Glutamatergic neuron (in vitro differentiated cells): ENCODE measurements at places on chromosomes 3 and 15. TPM values are rescaled to one million over a fixed set of nuclear protein-coding genes. Genes with fewer than 3 reads are reported as not detected.

TERB2 gene
- not detected for total RNA-seq

UPK1B gene
- total RNA-seq, result not detected

FRMD5 gene
- total RNA-seq, result 43.8 TPM

MAGEL2 gene
- 27.1 TPM for total RNA-seq

CCK gene
- total RNA-seq, result not detected

TUSC7 gene
- total RNA-seq, result not detected

ADAMTSL3 gene
- 0.32 TPM for total RNA-seq

CCR8 gene
- not detected for total RNA-seq

ITGB5 gene
- 12.8 TPM for total RNA-seq

SEC11A gene
- total RNA-seq, result 84.3 TPM

PTPRG gene
- 52.1 TPM for total RNA-seq

TMEM42 gene
- total RNA-seq, result 9.6 TPM

- DNase-seq, result no peak
Measured at GRCh38 chr3:197539651-197540051, 16.1 kb downstream of the BDH1 start.

DNA sequence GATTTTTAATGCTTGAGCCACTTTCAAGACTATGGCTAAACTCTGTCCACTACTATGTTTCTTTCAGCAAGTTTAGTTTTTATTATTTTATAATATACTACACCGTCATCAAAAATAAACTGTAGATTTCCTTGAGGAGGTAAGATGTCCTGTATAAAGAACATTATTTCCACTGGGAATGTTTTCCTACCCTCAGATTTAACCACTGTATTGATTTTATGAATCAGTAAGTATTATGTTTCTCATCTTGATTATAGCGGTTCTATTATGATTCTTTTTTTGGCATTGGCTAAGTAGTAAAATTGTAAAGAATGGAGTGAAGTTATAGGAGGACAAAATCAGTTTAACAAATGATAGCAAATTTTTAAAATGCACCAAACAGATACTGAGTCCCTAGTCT lies 44.4 kb downstream of the ADAM10 start:
- DNase-seq, result no peak

DNA sequence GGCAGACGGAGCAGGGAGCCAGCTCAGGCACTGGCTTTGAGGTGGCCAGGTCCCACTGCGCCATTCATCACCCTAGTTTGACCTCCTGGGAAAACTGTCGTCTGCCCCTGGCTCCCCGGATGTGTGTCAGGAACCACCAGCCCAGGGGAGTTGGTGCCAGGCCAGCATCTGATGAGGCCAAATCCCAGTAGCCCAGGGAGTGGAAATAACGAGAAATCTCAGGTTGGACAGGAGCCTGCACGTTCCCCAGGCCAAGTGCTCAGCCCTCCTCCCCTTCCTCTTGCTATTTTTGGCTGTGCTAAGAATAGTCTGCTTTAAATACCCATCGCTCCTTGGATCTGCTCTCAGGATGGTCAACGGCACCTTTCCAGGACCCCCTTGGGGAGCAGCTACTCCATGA lies 93.1 kb upstream of the RPL32 start:
- no peak for DNase-seq

GRCh38 chr15:64883100-64883581 lies 28.6 kb upstream of the ANKDD1A start:
- DNase-seq, result no peak

DNA sequence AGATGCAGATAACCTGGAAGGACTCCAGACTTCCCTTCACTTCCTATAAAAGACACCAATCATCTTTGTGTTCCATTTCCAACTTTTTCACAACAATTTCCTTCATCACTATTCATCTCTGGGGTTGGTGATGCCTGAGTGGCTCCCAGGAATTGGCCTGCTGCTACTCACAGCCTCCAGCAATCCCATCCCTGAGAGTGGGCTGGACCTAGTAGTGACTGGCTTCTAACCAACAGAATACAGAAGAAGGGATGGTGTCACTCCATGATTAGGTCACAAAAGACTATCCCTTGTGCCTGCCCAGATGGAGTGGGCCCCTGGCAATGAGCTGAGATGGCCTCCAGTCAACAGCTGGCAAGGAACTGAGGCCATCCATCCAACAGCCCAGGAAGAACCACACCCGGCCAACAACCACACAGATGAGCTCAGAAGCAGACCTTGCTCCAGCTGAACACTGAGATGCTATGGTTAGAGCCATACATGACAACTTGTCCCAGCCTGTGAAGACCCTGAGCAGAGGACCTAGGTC lies 20.9 kb downstream of the OCA2 start:
- no peak for DNase-seq

- DNase-seq, result no peak
Measured at GRCh38 chr3:159919873-159920272, 68.8 kb upstream of the IL12A start.

DNA sequence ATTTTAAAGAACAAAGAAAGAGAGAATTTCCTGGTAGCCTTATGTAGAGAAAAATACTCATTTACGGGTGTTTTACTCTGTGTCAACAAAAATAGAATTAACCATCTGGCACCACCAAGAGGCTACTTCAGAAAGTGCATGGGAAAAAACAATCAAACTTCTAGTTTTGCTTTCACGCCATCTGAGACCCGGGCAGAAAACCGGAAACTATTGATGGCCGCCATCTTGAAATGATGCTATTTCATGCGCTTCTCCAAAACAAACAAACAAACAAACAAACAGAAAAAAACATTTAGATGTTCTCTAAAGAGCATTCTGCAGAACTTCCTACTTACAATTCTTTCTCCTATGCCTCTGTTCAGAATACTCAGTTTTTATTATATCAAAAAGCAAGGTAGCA lies 49.4 kb upstream of the SYNPR start:
- DNase-seq, result no peak

DNA sequence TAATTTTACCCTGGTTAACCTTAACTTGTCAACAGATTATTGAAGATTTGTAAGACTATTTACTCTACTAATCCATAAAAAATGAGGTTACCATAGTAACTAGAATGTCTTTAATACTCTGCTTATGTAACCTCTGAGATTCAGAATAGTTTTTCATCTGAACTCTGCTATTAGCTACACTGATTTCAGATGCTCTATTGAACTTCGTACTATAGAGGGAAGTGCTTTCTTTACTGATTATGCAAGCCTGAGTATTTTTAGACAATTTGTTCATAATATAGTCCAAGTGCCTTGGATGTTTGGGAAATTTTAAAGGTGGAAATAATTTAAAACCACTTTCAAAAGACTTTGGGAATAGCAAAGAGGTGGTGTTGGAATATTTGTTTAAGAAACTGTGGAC lies 107.9 kb upstream of the GBE1 start:
- DNase-seq, result no peak

DNA sequence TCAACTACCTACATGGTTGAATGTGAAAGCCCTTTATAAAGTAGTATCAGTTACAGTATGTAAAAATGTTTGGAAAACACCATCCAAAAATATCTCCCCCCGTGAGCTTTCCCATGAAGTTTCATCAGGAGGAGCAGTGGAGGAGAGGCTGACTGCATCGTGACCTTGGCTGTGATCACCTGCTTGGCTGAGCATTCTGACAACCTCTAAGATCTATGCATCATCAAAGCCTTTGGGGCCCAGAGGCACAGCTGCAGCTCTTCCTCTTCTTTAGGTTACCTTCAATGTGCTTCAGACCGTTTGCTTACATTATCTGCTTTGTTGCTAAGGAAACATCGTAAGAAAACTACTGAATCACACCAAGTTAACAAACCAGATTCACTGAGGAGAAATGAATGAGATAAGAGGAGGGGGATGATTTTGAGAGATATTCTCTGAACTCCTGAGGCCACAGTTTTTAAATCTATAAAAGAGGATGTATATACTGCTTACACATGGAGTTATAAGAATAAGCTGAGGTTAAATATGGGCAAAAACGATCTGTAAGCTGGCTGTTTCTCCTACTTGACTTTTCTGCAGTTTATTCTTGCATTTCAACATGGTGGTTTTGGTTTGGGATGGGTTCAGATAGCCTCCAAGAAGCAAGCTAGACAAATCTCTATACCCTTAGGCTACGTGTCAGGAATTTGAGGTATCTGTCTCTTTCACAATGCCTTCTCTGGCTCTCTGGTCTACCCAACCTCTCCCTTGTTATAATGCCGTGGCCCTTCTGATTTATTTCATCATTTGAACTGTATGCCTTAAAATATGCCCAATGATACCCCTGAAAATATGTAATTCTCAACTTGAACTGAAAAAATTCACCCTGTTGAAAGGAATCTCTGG lies 4.0 kb downstream of the GCSAM start:
- DNase-seq, result no peak

GRCh38 chr3:48219543-48219942 lies 3.8 kb upstream of the CAMP start:
- DNase-seq, result no peak

DNA sequence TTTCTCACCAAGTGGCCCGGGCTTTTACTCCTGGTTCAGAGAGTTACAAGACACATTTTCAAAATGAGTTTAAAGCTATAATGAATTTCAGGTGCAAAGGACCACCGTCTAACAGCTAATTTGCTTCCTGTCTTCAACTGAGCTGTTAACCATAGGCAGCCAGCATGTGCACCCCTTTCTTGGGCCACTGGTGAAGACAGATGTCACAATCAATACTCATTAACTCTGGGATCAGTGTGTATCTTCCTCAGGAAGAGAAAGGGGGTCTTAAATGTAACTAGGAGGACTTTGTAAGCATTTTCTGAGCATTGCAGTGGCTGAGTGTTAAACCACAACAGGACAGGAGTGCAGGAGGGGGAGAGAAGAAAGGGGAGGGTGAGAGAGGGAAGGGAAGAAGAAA lies 750.7 kb upstream of the CFAP20DC start:
- DNase-seq, result no peak

DNA sequence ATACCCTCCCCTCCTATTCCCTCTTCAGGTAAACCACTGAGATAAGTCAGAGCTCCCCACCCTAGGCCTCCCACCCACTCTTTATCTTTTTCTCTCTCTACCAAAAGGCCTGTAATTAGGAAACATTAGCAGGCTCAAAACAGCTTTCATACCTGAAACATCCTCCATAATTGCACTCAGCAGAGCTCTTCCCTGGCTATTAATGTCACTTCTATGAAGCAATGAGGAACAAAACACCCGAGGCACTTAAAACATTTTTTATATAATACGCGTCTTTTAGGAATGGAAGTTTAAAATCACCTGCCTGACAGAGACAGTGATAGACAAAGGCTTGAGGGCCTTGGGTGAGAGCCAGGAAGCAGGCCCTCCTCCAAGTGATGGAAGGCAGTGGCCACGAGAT lies 138.9 kb downstream of the EPHB1 start:
- no peak for DNase-seq

DNA sequence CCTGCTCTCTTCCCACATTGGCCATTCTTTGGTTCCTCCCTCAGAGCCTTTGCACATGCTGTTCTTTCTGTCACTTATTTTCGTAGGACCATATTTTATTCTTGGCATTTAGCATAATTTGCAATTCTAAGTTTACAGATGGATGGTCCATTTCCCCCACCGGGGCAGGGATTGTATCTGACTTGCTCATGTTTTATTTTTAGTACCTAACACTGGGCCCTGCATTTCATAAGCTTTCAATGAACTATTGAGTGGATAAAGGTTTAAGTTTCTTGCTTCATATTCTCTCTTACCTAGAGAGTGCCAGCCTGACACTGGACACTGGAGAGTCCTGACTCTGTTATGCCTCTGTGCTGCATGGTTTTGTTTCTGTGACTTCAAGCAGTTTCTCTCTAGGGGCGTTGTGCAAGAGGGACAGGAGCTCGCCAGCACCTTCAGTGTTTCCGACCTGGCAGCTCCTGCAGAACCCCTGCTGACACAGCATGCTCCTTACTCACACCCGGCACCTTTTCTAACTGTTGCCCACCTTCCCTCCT lies 87.4 kb downstream of the FLNB start:
- DNase-seq, result no peak

DNA sequence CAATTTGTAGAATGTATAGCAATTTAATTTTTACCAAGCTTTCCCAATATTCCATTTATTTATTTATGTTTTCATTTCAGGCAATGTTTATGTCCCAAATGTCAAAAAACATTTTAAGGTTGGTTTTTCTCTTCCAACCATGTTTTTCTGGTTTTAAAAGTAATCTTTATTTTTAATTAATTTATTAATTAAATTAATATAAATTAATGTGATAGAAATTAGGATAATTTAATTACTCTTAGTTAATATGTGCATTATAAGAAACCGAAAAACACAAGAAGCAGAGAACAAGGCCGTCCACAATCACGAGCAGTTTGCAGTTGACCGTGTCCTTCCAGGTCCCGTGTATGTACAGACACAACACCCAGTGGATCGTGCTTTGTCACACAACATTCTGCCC lies 34.2 kb downstream of the FBXO45 start:
- no peak for DNase-seq

DNA sequence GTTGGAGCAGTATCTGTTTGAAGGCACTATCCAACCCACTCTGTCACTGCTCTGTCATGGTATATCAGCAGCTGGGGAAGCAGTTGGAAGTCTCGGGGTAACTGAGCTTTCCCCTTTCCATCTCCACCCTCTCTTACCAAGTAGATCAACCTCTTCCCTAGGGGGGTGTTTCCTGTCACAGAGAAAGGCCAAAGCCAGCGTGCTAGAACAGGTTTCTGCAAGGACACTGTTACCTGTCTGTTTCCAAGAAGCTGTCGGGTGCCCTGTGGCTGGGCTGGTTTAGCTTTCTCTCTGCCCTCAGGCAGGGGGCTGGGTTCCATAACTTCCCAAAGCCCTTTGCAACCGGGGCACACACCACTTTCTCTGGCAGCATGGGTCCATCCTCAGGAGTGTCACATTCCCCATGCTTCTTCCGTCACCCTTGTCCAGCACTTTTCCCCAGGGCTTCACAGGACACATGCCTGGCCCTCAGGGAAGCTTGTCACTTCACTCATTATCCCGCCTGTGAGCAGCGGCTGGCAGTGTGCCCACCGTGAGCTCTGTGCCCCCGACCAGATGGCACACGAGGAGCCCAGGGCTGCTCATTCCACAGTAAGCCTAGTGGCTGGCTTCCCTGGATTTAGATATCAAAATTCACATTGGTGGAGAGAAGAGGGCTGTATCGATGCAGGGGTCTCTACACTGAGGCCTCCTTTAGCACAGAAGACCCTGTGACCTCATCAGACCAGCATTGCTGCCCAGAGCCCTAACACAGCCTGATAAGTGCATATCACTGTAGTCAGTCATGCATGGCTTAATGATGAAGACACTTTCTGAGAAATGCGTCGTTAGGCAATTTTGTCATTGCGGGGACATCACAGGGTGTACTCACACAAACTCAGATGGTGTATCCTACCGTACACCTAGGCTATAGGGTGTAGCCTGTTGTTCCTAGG lies 205.8 kb downstream of the SLCO3A1 start:
- no peak for DNase-seq

- no peak for DNase-seq
Measured at GRCh38 chr3:44995142-44995770, 19.2 kb downstream of the EXOSC7 start.
